Osteoblast (primary cell): ENCODE measurements at places on chromosomes 11 and 22. TPM values are rescaled to one million over a fixed set of nuclear protein-coding genes. Genes with fewer than 3 reads are reported as not detected.

The APOBEC3F gene
- total RNA-seq, result 3.5 and 5.1 TPM in 2 replicates

The LDHAL6A gene
- total RNA-seq, result not detected in 2 replicates

The ZNF214 gene
- 3.6 and 4.7 TPM in 2 replicates for total RNA-seq

The KCNE3 gene
- 1.8 and 2.4 TPM in 2 replicates for total RNA-seq

The TBX1 gene
- under 0.01 TPM in 1 of 2 replicates, not detected in the other for total RNA-seq

The PLA2G3 gene
- total RNA-seq, result 0.29 and 0.36 TPM in 2 replicates

The ALKBH3 gene
- 47.8 and 53.9 TPM in 2 replicates for total RNA-seq

The MPZL2 gene
- not detected in 2 replicates for total RNA-seq

The CRYBB2 gene
- not detected in 2 replicates for total RNA-seq

The TREH gene
- not detected in 2 replicates for total RNA-seq

The CNGA4 gene
- under 0.01 TPM in 2 replicates for total RNA-seq

The BTBD18 gene
- not detected in 2 replicates for total RNA-seq

The PRG3 gene
- not detected in 2 replicates for total RNA-seq

The PHLDA2 gene
- 2.5 and 3.8 TPM in 2 replicates for total RNA-seq

The ART1 gene
- total RNA-seq, result not detected in 2 replicates

The LRRC10B gene
- under 0.01 TPM in 2 replicates for total RNA-seq

The HEPHL1 gene
- not detected in 2 replicates for total RNA-seq

The CCDC73 gene
- total RNA-seq, result not detected in 2 replicates

The TSGA10IP gene
- not detected in 2 replicates for total RNA-seq

The TSSK2 gene
- not detected in 2 replicates for total RNA-seq

The EHF gene
- total RNA-seq, result not detected in 2 replicates

The OR8U1 gene
- total RNA-seq, result not detected in 2 replicates

The CELSR1 gene
- 2.7 and 3.6 TPM in 2 replicates for total RNA-seq

The TMPRSS6 gene
- not detected in 2 replicates for total RNA-seq

The DEFB131B gene
- total RNA-seq, result not detected in 2 replicates

The LARGE2 gene
- not detected in 2 replicates for total RNA-seq

The NXPE4 gene
- not detected in 2 replicates for total RNA-seq

The CUL5 gene
- total RNA-seq, result 44.5 and 45.2 TPM in 2 replicates

The SMC1B gene
- not detected in 2 replicates for total RNA-seq

The OR52I1 gene
- total RNA-seq, result not detected in 2 replicates

The TRIM6 gene
- 3.6 and 3.8 TPM in 2 replicates for total RNA-seq

The TMA7B gene
- not detected in 2 replicates for total RNA-seq

The ARHGAP8 gene
- 0.29 and 0.36 TPM in 2 replicates for total RNA-seq
